ENCODE measurements at places on chromosomes 12 and 14. TPM values are rescaled to one million over a fixed set of nuclear protein-coding genes. Genes with fewer than 3 reads are reported as not detected.

The ANO2 gene
- 0.18 TPM for total RNA-seq

The EMC9 gene
- total RNA-seq = 17.8 TPM

The GLS2 gene
- not detected for total RNA-seq

The CIROP gene
- under 0.01 TPM for total RNA-seq

The MIP gene
- total RNA-seq = not detected

The GNB3 gene
- total RNA-seq = 0.92 TPM

The FOXJ2 gene
- 3.5 TPM for total RNA-seq

The TAS2R9 gene
- not detected for total RNA-seq

The ACVRL1 gene
- total RNA-seq = 19.8 TPM

The PLEKHG7 gene
- not detected for total RNA-seq

The DTX1 gene
- not detected for total RNA-seq

The RDH5 gene
- 3.7 TPM for total RNA-seq

The RPGRIP1 gene
- total RNA-seq = not detected

The KRT73 gene
- total RNA-seq = not detected

The PIWIL1 gene
- not detected for total RNA-seq

The HOXC10 gene
- total RNA-seq = 0.43 TPM

The GRIP1 gene
- total RNA-seq = 0.65 TPM

The KCNC2 gene
- not detected for total RNA-seq

The E2F7 gene
- total RNA-seq = 3.9 TPM

The P2RX2 gene
- total RNA-seq = not detected

The KRT5 gene
- 1.3 TPM for total RNA-seq

The EIF2S3B gene
- total RNA-seq = 16.2 TPM

The MYH6 gene
- total RNA-seq = not detected

The KRT78 gene
- total RNA-seq = not detected

The PWP1 gene
- total RNA-seq = 77.3 TPM

The KITLG gene
- total RNA-seq = 33.9 TPM

The ENDOU gene
- total RNA-seq = not detected

The TSHR gene
- total RNA-seq = not detected

The SLC25A47 gene
- not detected for total RNA-seq

The DIO2 gene
- total RNA-seq = 14.1 TPM

The NCAPD2 gene
- 26.3 TPM for total RNA-seq

The PIANP gene
- total RNA-seq = not detected

The KLRB1 gene
- not detected for total RNA-seq

The ZDHHC22 gene
- not detected for total RNA-seq

The IFI27 gene
- 16.4 TPM for total RNA-seq

The COX8C gene
- total RNA-seq = not detected

The MTERF2 gene
- total RNA-seq = 4.8 TPM

The ABHD12B gene
- not detected for total RNA-seq

The RASSF9 gene
- 0.85 TPM for total RNA-seq

The SLC10A1 gene
- total RNA-seq = not detected

The NR1H4 gene
- total RNA-seq = 0.37 TPM

The KRT77 gene
- not detected for total RNA-seq

The CIDEB gene
- 1.8 TPM for total RNA-seq

The MYBPC1 gene
- total RNA-seq = not detected

The ALDH1L2 gene
- total RNA-seq = 44.7 TPM

The TBX5 gene
- total RNA-seq = 1.3 TPM

The ANKS1B gene
- 0.43 TPM for total RNA-seq

The SSPN gene
- total RNA-seq = 24.6 TPM

The KRT82 gene
- not detected for total RNA-seq

The ACTR6 gene
- total RNA-seq = 14.2 TPM

The RND1 gene
- 0.55 TPM for total RNA-seq

The LPAR5 gene
- total RNA-seq = not detected

The ZFHX2 gene
- total RNA-seq = 0.14 TPM

The B3GNT4 gene
- total RNA-seq = 0.09 TPM

Data from smooth muscle cell of bladder (primary cell).